ENCODE measurements at places on chromosomes 6 and 20. TPM values are rescaled to one million over a fixed set of nuclear protein-coding genes. Genes with fewer than 3 reads are reported as not detected.

RCAN2 gene
- not detected for polyA plus RNA-seq

DNA sequence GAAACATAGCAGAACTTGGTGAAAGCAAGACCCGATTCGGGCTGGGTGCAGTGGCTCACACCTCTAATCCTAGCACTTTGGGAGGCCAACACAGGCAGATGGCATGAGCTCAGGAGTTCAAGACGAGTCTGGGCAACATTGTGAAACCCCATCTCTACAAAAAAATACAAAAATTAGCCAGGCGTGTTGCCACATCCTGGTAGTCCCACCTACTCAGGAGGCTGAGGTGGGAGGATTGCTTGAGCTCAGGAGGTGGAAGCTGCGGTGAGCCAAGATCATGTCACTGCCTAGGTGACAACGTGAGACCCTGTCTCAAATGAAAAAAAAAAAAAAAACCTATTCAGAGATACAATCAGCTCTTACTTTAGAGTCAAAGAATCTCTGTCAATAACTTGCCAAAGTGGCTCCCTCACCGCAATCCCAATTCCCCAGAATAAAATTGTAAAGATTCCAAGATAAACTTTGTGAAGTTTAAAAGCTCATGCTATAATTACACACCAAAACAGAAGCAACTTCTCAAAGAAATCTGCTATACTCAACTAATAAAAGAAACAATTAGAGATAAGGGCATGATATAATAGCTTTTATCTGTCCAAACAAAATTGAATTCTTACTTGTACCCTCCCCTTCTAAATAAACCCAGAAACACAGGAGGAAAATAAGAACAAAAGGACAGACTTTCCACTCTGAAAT, 33.6 kb downstream of the CDK19 start:
- no peak for DNase-seq

MAP3K5 gene
- 5.7 TPM for polyA plus RNA-seq

TRAPPC3L gene
- polyA plus RNA-seq = not detected

GRCh38 chr6:119609865-119610264, 260.3 kb upstream of the MAN1A1 start:
- no peak for DNase-seq
